AML-193 (cell line): ENCODE measurements at places on chromosomes 2 and 18.

DNA sequence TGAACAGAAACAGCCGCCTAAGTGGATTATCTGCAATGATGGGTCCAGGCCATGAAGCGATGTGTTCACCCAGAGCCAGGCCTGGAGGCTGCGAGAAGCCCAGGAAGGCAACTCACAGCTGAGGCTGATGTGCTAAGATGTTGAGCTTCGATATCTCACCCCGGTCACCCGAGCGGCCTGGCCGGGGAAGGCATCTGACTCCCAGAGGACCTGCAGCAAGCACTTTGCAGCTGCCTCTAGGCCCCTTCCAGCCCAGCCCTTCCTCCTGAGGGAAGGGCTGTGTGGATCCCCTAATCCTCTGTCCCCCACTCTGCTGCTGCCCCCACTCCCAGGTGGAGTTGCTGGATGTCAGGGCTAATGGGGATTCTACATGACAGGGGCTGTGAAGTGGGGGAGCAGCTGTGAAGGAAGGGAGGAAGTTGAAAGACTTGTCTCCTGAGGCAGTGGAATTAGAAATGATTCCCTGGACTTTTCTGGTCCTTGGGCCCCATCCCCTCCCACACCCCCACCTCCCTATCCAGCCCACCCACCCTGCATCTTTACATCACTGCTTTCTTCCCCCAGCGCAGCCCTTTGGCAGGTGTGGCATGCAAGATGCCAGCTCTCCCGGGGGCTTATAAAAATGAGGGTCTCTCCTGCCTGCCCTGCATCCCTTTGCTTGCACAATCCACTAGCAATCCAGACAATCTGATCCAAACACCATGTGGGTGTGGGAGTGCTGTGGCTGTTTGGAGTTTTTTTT is 4.3 kb downstream of the ATP6V1B1 start:
- no peak for DNase-seq

- DNase-seq, result no peak
These were observed 30.9 kb downstream of the USP14 start for GRCh38 chr18:189254-189653.

DNA sequence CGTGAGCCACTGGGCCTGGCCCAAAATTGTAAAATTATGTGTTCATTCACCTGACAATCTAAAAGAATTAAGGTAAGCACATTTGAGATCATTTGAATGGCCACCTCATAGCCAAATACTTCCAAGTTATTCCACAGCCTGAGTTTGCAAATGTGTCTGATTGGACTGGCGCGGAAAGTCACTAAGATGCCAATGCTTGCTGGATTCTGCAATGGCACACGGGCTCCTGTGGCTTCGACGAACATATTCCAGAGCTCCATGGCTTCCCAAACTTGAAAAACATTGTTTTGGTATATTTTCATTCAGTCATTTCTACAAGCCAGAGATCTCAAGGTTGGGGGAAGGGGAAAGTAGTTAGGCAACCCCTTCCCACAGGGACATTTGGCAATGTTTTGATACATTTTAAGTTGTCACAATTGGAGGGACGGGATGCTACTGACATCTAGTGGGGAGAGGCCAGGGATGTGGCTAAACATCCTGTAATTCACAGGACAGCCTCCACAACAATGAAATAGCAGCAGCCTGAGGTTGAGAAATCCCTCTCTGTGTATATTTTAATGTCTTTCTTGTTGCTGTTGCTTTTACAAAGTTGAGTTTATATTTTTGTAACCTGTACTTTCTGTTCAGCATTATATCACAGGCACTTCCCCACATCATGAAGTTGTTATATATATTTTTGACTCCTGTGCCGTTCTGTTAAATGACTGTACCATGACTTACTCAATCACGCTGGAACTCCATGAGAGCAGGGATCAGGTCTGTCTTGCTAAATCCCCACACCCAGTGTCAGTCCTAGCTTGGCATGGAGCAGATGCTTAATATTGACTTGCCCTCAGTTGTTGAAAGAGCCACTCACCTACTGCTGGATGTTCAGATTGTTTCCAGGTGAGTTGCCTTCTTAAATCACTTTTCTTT is 56.9 kb downstream of the COL4A4 start:
- peak; percentile 61 for DNase-seq

- no peak for DNase-seq
These were observed 256.4 kb downstream of the SS18 start for GRCh38 chr18:25834061-25834460.

DNA sequence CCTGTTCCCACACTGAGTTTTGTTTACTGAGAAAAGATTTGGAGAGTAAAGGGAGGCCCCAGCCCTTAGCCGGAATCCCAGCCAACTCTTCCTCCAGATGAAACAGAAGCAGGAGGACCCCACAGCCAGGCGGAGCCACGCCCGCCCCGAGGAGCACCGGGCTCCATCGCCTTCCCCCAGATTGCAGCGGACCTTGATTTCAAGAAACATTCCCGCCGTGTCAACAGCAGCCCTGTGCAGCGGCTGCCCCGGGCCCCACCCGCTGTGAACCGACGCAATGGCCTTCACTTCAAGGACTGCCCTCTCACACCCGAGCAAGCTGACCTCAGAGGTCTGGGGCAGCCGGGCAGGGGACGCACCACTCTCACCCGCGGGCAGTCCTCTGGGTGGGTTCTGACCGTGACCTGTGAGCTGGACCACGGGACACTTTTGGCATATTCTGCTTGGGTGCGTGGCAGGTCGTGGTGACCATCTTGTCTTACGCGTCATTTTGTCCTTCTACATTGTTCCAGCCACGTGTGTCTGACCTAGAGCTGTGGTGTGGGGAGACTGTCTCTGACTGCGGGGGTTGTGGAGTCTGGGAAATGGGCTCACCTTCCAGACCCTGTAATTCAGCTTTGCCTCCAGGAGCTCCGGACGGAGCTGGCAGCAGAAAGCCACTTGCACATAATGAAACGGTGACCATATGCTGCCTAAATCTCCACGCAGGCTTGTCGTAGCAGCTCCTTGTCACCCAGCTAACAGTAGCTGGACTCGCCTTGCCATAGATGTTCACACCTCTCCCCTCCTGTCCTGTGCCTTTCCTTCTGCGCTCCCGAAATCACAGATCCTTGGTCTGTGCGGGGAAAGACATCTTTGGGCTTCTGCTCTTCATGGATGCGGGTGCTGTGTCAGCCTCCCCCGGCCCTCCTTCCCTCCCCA is 32.0 kb upstream of the INHBB start:
- no peak for DNase-seq

DNA sequence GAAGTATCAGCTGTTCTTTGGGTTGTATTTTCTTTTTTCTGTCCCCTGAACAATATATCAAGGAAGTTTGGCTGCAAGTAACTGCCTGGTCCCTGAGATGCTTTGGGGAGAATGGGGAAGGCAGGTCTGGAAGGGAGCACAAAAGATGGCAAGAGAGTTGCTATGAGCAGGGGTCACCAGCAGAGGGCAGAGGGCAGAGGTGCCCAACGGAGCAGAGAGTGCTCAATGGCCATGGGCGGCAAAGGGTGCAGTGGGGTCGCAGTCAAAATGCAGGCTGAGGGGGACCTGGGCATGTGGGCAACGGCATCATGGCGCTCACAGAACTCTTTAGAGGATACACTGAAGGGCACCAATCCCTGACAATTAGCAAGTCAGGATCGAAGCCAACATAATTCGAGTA is 107.7 kb upstream of the ATP8B1 start:
- DNase-seq, result no peak

GRCh38 chr2:29114586-29114945 is 649 bp upstream of the CLIP4 start:
- DNase-seq, result no peak

- DNase-seq, result no peak
These were observed 55.9 kb upstream of the FSHR start for GRCh38 chr2:49210191-49210590.

GRCh38 chr2:107553539-107553938 is 273.2 kb upstream of the RGPD4 start:
- DNase-seq, result no peak

DNA sequence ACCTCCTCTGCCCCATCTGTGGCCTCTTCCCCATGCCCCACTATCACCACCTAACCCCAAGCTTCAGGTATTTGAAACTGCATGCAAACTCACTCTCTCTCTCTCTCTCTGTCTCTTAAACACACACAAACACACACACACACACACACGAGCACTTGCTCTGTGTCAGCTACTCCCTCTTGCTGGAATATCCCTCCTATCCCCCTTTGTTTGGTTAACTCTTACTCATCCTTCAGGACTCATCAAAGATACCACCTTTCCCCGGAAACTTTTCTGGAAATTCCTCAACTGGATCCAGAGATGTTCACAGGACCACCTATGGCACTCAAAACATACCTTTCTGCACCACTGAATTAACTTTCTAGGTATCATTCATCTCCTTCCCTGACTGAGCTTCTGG is 222.8 kb upstream of the TMEM200C start:
- DNase-seq, result no peak

DNA sequence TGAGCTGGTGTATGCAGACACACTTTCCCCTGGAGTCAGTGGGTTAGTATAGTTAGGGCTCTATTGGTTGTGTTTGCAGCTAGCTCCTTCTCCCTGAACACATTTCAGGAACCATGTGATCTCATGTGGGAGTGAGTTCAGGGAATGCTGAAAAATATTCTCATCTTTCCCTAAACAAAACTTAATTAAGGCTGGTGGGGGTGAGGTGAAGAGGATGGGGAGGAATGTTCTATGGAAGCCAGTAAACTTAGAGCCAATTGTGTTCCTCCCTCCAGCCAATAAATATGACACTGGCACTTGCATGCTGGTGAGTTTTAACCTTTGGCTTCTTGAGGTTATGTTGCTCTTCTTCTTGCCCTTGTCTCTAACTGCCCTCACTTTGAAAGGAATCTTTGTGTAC is 952 bp downstream of the MGAT5 start:
- DNase-seq, result no peak

DNA sequence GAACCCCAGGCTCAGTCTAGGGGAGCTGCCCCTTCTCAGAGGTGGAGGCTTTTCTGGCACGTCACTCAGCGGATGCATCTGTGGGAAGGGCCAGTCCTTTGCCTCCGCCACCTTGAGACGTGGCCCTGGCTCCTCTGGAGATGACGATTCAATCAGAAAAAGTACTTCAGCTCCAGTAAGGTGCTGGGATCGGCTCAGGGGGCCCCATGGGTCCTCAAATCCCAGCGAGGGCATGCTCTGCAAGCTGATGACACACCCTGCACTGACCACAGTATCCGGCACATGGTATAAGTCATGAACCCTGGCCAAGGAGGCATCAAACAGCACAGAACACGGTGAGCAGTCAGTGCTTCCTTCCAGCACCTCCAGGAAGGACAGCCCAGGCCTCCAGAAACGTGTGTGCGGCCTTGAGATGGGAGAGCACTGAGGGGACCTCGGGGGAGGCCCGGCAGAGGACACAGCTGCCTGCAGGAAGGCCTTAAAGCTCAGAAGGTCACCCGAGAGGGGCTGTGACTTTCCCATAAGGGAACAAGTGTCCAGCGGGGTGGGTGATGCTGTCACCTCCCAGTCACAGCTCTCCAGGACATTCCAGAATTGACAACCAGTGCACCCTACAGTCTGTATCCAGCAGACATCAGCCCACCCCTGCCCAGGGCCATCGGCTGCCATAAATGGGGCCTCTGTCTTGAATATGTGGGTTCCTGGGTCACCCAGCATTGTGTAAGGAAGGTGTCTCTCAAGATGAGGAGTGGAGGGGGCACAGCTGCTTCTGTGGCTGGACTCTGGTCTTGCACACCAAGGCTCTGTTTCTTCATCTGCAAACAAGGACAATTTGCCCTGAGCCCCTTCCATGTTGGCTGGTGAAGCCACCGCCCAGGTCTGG is 205.8 kb downstream of the NDUFA10 start:
- no peak for DNase-seq

GRCh38 chr2:237315170-237315828 is 98.7 kb downstream of the COL6A3 start:
- no peak for DNase-seq

DNA sequence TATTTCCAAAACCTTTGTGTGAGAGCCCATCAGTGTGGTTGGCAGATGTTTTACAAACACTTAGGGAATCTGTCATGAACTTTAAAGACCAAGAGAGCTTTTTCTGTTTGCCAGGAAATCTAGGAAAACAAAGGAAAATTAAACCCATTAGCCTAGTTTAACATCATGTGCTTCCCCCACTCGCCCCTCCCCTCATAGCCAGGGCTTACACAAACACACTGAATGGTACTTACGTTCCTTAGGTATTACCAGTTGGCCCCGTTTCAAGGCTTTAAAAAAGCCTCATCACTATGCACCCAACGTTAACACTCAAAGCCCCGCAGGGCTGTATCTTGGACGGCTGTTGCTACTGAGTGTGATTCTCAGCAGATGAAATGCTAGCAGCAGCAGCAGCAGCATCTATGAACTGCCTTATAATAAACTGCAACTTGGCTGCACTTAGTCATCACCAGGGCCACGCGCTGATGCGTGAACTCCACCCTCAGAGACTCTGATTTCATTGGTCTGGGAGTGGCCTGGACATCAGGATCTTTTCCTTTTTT is 20.1 kb upstream of the TTC39C start:
- DNase-seq, result no peak

GRCh38 chr18:8685141-8685913 is 20.0 kb upstream of the MTCL1 start:
- DNase-seq, result no peak

DNA sequence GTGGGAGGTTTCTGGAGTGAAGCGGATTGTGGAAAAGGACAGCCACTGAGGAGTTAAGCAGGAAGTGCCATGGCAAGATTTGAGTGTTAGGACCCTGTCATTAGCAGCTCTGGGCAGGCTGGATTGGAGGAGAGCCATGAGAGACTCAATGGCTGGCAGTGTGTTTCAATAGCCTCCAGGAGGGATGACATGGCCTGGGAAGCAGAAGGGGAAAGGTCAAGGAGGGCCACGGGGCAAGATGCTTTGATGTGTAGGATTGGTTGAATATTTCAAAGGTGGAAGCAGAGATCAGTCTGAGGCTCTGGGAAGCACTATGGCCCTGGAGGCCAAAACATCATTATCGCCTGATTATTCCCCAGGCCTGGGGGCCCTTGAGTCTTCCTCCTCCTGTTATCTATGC is 229.0 kb upstream of the HS6ST1 start:
- no peak for DNase-seq

- DNase-seq, result no peak
These were observed 25.3 kb downstream of the CROCC2 start for GRCh38 chr2:240931319-240931949.

GRCh38 chr2:58268685-58269084 is 27.6 kb upstream of the FANCL start:
- DNase-seq, result no peak

DNA sequence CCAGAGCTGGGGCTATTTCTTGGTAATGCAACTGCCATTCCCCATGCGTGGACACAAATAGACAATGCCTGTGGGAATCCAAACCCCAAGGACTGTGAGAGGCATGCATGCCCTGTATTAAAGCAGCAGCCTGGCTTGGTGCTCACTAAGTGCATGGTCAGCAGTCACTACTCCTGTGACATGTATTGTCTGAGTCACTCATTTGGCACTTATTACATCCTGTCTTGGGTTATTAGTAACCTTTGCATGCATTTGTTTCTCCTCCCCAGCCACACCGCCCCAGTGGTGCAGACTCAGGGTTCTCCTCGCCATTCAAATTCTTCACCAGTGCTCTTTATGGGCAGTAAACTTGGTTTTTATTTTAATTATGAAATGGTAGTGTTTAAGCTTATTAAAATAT is 30.2 kb downstream of the PRKCE start:
- peak; percentile 19 for DNase-seq
